ENCODE measurements at places on chromosomes 12 and 14. TPM values are rescaled to one million over a fixed set of nuclear protein-coding genes. Genes with fewer than 3 reads are reported as not detected.

DNA sequence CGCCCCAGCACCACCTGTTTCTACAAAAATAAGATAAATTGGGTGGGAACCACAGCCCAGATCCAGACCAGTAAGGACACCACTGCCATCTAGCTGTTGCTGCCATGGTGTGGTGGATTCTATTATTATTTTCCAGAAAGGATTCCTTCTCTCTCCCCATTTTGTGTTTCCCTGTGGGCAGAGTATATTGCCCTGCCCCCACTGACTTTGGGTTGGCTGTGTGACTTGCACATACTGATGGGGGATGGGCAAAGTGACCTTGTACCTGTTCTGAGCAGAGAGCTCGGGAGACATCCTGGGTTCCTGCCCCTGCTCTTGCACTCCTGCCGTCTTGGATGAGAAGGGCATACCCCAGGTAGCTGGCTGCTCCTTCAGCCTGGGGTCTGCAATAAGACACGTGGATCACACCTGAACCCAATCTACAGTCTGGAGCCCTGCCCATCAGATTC lies 24.3 kb downstream of the MOAP1 start:
- DNase-seq: no peak

GRCh38 chr12:15439459-15439858 lies 117.2 kb downstream of the PTPRO start:
- no peak for DNase-seq

- DNase-seq: no peak
These were observed 164.2 kb upstream of the SOX5 start for GRCh38 chr12:24113701-24114100.

DNA sequence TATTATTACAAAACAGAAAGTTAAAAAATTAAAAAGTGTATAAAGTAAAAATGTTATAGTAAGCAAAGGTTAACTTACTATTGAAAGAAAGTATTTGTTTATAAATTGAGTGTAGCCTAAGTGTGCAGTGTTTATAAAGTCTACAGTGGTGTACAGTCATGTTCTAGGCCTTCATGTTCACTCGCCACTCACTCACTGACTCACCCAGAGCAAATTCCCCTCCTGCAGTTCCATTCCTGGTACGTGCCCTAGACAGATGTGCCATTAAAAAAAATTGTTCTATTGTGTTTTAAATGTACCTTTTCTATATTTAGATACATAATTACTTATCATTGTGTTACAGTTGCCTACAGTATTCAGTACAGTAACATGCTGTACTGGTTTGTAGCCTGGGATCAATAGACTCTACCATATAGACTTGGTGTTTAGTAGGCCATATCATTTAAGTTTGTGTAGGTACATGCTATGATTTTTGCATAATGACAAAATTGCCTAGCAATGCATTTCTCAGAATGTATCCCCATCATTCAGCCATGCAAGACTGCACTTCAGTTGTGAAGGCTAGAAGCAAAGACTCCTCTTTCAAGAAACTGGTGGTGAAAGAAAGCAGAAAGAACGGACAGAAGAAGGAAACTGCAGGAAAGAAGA lies 100.6 kb downstream of the DACT1 start:
- no peak for DNase-seq

RNF31 gene
- 80.4 TPM for total RNA-seq

- no peak for DNase-seq
These were observed 17.3 kb downstream of the COX14 start for GRCh38 chr12:50129290-50129689.

GRCh38 chr12:16607906-16608775 lies 2.2 kb upstream of the LMO3 start:
- no peak for DNase-seq

LRTM2 gene
- total RNA-seq: 0.07 TPM

DNA sequence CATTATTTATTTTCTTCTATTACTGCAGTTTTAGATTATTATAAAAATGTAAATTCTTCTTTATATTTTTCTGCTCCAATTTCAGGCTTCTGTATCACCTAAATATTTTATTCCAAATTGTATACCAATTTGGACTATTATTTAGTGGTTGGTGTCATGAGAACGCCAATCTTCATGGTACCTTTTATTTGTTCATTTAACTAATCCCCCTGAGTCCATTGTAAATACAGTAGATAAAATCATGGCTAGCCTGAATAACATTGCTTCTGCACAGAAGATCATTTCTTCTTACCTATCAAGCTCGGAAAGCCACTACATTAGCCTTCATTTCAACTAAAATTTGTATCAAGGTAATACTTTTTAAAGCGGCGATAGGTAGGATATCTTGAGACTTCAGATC lies at the start of gene OR6C75:
OR6C75 (plus strand) TSS at position 301 of the 400 bp plus-strand sequence. CDS start 2,136 bp downstream, outside the sequence.
- no peak for DNase-seq

ANG gene
- total RNA-seq: 0.68 TPM

DAZAP2 gene
- 152 TPM for total RNA-seq

IKZF4 gene
- 34.8 TPM for total RNA-seq

DNA sequence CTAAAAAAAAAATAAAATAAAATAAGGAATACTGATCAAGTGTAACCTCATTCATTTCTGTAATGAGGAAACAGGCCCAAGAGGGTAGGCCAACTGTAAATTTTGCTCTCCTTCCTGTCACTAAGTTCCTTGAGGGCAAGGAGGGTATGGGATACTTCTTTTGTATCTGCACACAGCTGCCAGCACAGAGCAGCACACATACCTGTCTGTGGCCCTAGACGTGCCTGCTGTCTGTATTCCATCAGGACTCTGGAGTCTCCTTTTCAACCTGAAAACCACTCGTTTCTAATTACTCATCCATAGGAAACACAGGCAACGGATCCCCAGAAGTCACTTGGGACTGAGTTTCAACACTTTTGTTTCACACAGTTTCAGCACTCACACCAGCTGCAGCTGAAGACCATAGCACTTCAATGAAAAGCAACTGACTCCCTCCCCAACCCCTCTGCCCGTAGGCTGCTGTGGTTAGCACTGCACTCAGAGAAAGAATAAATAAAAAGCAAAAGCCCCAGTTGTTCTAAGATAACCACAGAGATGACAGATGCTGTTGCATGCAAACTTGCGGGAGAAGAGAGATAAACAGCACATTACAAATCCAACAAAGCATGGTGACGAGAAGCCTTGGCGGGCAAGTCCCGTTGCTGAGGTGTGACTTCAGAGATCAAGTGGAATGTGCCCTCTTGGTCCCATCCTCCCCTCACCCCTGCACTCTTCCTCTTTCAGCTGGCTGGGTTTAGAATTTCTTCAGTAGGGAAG lies 24.9 kb downstream of the CRACR2A start:
- peak; percentile 49 for DNase-seq

INSM2 gene
- not detected for total RNA-seq

GRCh38 chr14:76926521-76927251 lies 100.5 kb downstream of the LRRC74A start:
- DNase-seq: peak; percentile 74

- no peak for DNase-seq
These were observed 50.9 kb downstream of the SLC4A8 start for GRCh38 chr12:51475543-51475942.

ARHGDIB gene
- 561 TPM for total RNA-seq

- no peak for DNase-seq
These were observed 436.3 kb downstream of the DPF3 start for GRCh38 chr14:72457641-72458040.

- DNase-seq: no peak
These were observed 132.5 kb downstream of the FOXN3 start for GRCh38 chr14:89284333-89285058.

- no peak for DNase-seq
These were observed 1.7 kb downstream of the PPM1H start for GRCh38 chr12:62933220-62933601.

- DNase-seq: no peak
These were observed 27.1 kb downstream of the HECTD1 start for GRCh38 chr14:31180299-31181051.

GRCh38 chr12:126776026-126776655 lies 1490.8 kb upstream of the TMEM132C start:
- no peak for DNase-seq

DNA sequence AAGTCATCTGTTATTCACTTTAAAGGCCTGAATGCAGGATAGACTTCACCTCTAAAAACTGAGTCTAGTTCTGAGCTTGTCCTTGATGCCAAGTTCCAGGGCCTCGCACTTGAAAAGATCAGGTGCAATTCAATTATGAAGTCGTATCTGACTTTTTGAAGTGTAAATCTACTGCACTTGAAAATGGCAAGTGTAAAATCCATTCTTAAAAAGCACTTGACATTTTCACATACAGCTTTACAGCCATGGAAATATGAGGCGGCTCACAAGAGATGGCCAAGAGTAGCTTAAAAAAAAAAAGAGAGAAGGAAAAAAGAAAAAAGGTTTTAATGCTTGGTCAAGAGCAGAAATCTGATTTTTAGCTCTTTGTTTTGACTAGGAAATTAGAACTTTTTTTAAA lies 172.5 kb downstream of the GXYLT1 start:
- DNase-seq: no peak

KRT85 gene
- not detected for total RNA-seq

- DNase-seq: no peak
These were observed 60.8 kb downstream of the GALNT16 start for GRCh38 chr14:69320581-69321365.

PPP1R3E gene
- 20.3 TPM for total RNA-seq

DNA sequence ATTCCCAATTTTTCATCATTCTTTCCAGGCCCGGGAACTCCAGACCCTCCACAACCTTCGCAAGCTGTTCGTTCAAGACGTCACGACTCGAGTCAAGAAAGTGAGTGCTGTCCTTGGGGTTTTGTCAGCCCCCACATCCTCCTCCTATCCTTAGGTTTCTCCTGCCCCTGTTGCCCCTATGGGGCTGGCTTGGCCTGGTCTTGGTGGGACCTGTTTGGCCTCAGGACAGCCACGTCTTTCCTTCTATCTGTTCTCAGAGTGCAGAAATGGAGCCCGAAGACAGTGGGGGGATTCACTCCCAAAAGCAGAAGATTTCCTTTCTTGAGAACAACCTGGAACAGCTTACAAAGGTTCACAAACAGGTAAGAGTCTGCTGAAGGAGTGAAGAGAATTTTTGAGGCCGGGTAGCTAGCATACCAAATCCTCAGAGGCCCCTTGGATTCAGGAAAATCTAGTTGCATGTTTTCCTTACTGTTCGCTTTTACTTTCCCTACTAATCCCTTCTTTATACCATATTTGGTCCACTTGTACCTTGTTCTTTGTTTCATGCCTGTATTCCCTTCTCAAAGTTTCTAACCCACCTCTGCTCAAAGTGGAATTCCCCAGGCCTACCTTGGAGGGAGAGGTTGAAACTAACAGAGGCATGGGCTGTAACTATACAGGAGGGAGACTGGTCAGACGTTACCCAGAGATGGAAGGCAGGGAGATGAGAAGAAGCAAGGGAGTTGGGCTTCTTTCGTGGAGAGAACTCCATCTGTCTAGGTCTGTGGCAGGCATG lies 12.8 kb upstream of the PIP4K2C start:
- DNase-seq: no peak

All from activated T-helper 2 cell treated with anti-CD3 and anti-CD28 coated beads, Interferon-gamma antibody, Interleukin-2, Interleukin-4, amounts not matched to agents 10 μg/mL and 5 μg/mL and 100 μg/mL, durations not matched to agents 14 hours and 24 hours and 36 hours (primary cell).